Activated CD4-positive, alpha-beta T cell treated with anti-CD3 and anti-CD28 coated beads, Interleukin-2, amount 10 ng/mL, durations not matched to agents 24 days and 14 days (primary cell): ENCODE measurements at places on chromosomes 2 and 18. TPM values are rescaled to one million over a fixed set of nuclear protein-coding genes. Genes with fewer than 3 reads are reported as not detected.

DNA sequence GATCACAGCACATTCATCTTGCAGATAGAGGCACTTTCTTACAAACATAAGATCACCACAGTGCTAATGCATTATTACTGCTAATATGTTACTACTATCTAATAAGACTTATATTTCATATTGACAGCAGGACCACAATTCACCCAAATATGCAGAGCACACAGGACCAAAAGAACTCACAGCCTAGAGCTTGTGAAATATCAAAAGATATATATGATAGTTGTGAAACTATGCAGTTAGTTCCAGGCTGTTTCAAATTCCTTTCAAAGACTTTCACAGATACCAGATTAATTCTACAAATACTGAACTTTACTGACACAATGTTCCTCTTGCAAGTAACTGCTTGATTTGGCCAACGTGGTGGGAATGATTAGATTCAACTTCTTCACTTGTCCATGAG, 23.0 kb downstream of the FBXO15 start:
- peaks cover 9% of the 10 kb centered on the region for H3K4me1 ChIP-seq
- peaks cover 5% of the 10 kb centered on the region for H3K27me3 ChIP-seq
- no peak overlapping the region for H3K4me3 ChIP-seq
- no peak for DNase-seq

Gene TEX44
- total RNA-seq: not detected in 2 replicates

DNA sequence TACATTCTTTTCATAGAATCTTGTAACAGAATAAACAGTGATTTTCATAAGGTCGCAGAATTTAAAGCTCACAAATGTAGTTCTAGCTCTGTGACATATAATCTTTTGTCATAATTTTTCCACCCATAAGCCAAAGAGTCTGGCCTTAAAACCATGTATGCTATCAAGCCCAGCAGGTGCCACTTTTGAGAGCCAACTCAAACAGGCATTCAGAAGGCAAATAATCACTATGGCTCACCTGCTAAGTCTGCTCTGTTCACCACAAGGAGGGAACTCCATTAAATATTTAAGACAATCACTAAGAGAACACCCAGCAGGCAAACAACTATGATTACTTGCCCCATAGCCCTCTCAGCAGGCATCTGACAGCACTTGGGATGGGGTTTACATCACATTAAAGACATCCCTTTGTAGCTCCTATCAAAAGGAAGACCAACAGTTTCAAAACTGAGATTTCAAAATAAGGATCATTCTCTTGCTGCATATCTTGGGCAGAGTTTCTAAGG, 241.6 kb downstream of the PDE11A start:
- no peaks in the 10 kb centered on the region for H3K36me3 ChIP-seq
- no peak overlapping the region for H3K27ac ChIP-seq
- DNase-seq: no peak
- H3K27me3 ChIP-seq: peaks cover 2% of the 10 kb centered on the region

Gene OSBPL1A
- total RNA-seq: 3.1 and 3.5 TPM in 2 replicates

Gene GNAL
- total RNA-seq: 0.36 and 0.40 TPM in 2 replicates

Gene NIFK
- total RNA-seq: 164 and 177 TPM in 2 replicates

Gene RBM43
- total RNA-seq: 2.5 and 3.4 TPM in 2 replicates

DNA sequence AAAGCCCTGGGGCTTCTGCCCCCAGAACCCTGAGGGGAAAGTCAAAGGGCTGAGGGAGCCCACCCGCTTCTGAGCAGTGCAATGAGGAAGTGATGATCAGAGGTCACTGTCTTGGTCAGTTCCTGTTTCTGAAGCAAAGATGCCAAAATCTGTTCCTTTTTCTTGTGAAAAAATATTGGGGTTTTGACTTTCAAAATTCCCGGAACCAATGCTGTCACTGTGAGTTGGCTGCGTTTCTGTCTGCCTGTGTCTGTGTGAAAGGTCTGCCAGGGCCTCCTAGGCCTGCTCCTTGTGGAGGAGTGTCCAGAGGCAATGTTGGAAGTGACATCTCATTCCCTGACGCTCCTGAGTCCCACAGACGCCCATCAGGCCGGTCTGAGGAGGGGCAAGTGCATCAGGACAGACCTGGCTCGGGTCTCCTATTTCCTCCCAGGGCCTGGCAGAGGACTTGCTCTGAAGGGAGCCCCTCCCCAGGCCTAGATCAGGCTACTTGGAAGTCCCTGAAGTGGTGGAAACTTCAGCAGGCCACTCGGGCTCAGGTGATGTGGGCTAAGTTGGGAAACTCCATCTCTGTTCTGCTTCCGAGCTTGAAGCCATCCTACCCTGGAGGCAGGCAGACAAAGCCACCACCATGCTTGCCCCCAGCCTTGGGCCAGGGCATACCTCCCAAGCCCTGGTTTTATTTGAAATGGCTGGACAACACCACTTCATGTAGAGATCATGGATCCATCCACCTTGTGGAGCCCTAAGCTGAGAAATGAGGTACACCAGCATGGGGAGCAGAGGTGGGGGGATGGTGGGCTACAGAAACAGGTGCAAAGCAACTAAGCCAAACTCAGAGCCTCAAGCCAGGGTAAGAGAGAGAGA, 51.0 kb downstream of the PKDCC start:
- H3K36me3 ChIP-seq: peaks cover 8% of the 10 kb centered on the region
- H3K4me3 ChIP-seq: no peak overlapping the region
- H3K27ac ChIP-seq: peak overlapping the region; percentile 30
- peaks cover 9% of the 10 kb centered on the region for H3K27me3 ChIP-seq
- H3K4me1 ChIP-seq: peaks cover 51% of the 10 kb centered on the region
- no peak for DNase-seq

GRCh38 chr2:79453918-79454317, 58.9 kb upstream of the CTNNA2 start:
- no peak overlapping the region for H3K4me3 ChIP-seq
- DNase-seq: no peak

DNA sequence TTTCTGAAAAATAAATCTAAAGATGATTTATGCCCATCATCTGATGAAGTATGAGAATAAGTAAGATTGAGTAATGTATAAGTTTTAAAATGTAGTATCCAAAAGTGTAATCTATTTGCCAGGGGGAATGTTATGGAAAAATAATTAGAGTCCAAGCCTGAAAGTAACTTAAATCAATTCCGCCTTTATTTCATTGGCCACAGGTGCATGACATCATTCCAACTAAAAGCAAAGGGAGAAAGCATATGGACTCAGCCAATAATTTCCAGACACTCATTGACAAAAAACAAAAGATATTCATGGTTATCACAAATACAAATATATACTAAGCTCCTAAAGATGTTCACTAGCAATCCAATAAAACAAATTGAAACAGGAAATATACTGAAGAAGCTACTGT, 752.6 kb upstream of the TMEFF2 start:
- no peak overlapping the region for H3K27ac ChIP-seq
- no peak for DNase-seq
- no peaks in the 10 kb centered on the region for H3K36me3 ChIP-seq
- no peak overlapping the region for H3K4me3 ChIP-seq

GRCh38 chr2:39523308-39524044, 86.4 kb upstream of the MAP4K3 start:
- H3K27ac ChIP-seq: no peak overlapping the region
- no peak for DNase-seq
- H3K27me3 ChIP-seq: no peaks in the 10 kb centered on the region
- H3K4me3 ChIP-seq: no peak overlapping the region
- peaks cover 2% of the 10 kb centered on the region for H3K36me3 ChIP-seq

- H3K4me3 ChIP-seq: no peak overlapping the region
- H3K36me3 ChIP-seq: no peaks in the 10 kb centered on the region
- H3K4me1 ChIP-seq: peaks cover 12% of the 10 kb centered on the region
Measured at GRCh38 chr2:25567406-25567805, 106.0 kb downstream of the DTNB start.

GRCh38 chr18:58851856-58852255, 12.8 kb upstream of the ZNF532 start:
- H3K27ac ChIP-seq: no peak overlapping the region
- no peak for DNase-seq
- peaks cover 2% of the 10 kb centered on the region for H3K36me3 ChIP-seq
- H3K4me1 ChIP-seq: no peaks in the 10 kb centered on the region

DNA sequence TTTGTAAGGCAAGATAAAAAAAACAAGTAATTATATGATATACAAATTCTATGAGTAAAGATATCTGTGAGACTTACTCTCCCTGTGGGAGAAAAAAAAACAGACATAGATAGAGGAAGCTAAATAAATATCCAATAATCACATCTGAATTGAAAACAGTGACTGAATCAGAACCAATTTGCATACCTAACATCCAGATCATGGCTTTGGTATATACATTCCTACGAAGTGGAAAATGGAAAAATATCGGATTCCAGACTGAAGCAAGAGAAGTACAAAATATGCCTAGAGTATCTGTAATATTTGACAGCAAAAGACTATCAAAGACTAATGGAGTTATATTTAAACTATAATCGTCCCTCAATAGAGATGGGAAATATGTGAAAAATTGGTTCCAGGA, 1108.1 kb upstream of the CHAC2 start:
- no peak for DNase-seq
- no peak overlapping the region for H3K4me3 ChIP-seq
- H3K27ac ChIP-seq: no peak overlapping the region
